ENCODE measurements at places on chromosomes 1 and 21. TPM values are rescaled to one million over a fixed set of nuclear protein-coding genes. Genes with fewer than 3 reads are reported as not detected.

- DNase-seq = no peak
- no peaks in the 10 kb centered on the region for H3K36me3 ChIP-seq
- no peak overlapping the region for H3K27ac ChIP-seq
- H3K4me1 ChIP-seq = peaks cover 8% of the 10 kb centered on the region
Observed at GRCh38 chr1:23904748-23905357, 8.3 kb downstream of the CNR2 start.

DNA sequence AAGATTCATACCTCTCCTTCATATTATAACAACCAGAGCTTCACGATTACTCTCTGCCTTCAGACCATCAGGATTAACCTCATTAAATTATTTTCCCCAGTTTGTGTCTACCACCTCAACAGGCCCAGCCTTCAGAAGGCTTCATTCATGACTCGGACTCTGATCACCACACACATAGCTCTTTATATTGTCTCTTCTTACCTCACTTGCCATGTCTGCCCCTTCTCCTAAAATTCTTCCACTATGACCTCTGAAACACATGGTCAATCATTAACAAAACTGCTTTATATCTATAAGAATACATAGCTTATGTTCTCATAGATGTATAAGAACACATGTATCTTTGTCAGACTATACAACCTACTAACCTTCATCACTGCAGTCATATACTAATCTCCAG is 79.8 kb downstream of the USP1 start:
- H3K27me3 ChIP-seq = no peaks in the 10 kb centered on the region
- no peaks in the 10 kb centered on the region for H3K36me3 ChIP-seq
- no peak overlapping the region for H3K27ac ChIP-seq
- no peaks in the 10 kb centered on the region for H3K4me1 ChIP-seq
- DNase-seq = no peak

The FMO4 gene
- 2.0 TPM for total RNA-seq

The RABGGTB gene
- 116 TPM for total RNA-seq

The LRRC53 gene
- total RNA-seq = not detected

DNA sequence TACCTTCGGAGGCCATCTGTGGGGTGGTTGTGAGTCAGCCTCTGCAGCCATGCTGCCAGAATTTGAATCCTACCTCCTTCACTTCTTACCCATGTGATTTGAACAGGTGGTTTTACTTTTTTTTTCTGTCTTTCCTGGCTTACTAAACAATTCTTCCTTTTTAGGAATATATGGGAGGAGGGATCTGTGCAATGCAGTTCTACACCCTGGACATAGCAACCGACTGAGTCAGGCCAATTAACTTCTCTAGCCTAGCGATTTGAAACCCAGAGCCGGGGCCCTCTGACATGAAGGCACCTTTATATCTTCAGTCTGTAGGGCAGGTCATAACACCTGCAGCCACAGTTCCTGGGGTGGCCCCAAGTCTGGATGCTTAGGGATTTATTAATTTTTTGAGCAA is 83.6 kb downstream of the ST6GALNAC3 start:
- no peak for DNase-seq
- peaks cover 8% of the 10 kb centered on the region for H3K4me1 ChIP-seq
- no peak overlapping the region for H3K27ac ChIP-seq
- no peaks in the 10 kb centered on the region for H3K36me3 ChIP-seq
- H3K27me3 ChIP-seq = no peaks in the 10 kb centered on the region
- no peak overlapping the region for H3K4me3 ChIP-seq

GRCh38 chr1:31504001-31504400 is 72.3 kb upstream of the TINAGL1 start:
- H3K4me3 ChIP-seq = no peak overlapping the region
- H3K4me1 ChIP-seq = no peaks in the 10 kb centered on the region
- H3K36me3 ChIP-seq = no peaks in the 10 kb centered on the region
- DNase-seq = no peak
- no peak overlapping the region for H3K27ac ChIP-seq
- H3K27me3 ChIP-seq = no peaks in the 10 kb centered on the region

DNA sequence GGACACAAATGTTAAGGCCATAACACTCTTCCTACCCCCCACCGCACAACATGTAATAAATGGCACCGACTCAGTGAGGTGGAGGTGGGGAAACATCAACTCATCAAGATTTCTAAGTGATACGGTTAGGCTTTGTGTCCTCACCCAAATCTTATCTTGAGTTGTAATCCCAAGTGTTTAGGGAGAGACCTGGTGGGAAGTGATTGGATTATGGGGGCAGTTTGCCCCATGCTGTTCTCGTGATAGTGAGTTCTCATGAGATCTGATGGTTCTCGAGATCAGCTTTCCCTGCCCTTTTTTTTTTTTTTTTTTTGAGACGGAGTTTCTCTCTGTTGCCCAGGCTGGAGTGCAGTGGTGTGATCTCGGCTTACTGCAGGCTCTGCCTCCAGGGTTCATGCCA is 51.0 kb upstream of the ACTL8 start:
- H3K4me3 ChIP-seq = no peak overlapping the region
- no peak overlapping the region for H3K27ac ChIP-seq
- DNase-seq = no peak
- H3K4me1 ChIP-seq = no peaks in the 10 kb centered on the region

DNA sequence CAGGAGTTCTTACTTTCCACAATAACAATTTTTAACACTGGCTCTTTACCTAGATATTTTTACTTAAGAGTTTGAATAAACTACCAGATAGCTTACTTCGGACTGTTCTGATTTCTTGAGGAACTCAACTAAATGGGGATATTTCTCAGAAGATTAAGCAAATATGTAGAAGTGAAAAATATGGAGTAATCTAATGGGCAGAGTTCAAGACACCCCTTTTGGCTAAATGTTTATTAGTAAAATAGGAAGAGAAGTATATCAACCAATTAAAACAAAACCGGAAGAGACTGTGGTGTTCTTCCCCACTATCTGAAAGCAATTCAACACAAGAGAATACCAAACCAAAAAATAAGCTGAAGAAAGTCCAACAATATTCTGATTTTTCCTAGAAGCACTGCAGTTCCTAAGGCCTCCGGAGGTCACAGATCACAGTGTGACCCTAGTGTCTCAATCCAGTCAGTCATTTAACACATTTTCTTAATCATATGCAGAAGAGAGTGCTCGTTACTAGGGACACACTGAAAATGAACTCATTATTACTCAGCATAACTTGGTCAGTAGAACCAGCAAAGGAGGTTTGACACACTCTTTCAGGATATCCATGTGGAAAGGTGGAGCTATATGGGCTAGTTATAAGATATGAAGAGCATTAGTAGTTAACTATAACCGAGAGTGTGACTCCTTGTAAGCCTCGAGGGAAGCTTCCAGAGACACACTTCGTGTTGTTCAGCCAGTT is 5.2 kb downstream of the SIPA1L2 start:
- peaks cover 22% of the 10 kb centered on the region for H3K27me3 ChIP-seq
- no peaks in the 10 kb centered on the region for H3K36me3 ChIP-seq
- no peak for DNase-seq
- peaks cover 8% of the 10 kb centered on the region for H3K4me1 ChIP-seq
- no peak overlapping the region for H3K27ac ChIP-seq

Data from CD4-positive, CD25-positive, alpha-beta regulatory T cell (primary cell).